ENCODE measurements at places on chromosomes 1 and 21.

GRCh38 chr21:43873673-43874072 is 8.7 kb downstream of the AGPAT3 start:
- no peak for DNase-seq

DNA sequence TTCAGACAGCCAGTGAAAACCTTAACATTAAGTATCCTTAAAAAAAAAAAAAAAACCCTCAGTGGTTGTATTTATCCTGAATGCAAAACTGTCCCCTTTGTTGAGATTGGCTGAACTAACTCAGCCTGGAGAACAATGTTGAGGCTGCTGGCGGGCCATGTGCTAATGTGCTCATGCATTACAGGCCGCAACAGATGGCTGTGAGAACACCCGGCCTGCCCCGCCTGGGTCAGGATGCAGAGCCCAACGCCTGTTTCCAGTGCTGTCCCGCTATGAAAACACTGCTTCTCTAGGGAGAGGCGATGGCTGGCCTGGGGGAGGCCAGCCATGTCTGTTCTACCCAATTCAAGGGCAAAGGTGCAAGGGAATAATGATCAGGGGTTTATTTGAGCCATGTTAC is 13.8 kb downstream of the OLIG2 start:
- no peak for DNase-seq

- DNase-seq, result no peak
Measured at GRCh38 chr1:220040028-220040596, 6.2 kb downstream of the EPRS1 start.

- DNase-seq, result no peak
Measured at GRCh38 chr1:45573231-45573804, 10.5 kb upstream of the NASP start.

DNA sequence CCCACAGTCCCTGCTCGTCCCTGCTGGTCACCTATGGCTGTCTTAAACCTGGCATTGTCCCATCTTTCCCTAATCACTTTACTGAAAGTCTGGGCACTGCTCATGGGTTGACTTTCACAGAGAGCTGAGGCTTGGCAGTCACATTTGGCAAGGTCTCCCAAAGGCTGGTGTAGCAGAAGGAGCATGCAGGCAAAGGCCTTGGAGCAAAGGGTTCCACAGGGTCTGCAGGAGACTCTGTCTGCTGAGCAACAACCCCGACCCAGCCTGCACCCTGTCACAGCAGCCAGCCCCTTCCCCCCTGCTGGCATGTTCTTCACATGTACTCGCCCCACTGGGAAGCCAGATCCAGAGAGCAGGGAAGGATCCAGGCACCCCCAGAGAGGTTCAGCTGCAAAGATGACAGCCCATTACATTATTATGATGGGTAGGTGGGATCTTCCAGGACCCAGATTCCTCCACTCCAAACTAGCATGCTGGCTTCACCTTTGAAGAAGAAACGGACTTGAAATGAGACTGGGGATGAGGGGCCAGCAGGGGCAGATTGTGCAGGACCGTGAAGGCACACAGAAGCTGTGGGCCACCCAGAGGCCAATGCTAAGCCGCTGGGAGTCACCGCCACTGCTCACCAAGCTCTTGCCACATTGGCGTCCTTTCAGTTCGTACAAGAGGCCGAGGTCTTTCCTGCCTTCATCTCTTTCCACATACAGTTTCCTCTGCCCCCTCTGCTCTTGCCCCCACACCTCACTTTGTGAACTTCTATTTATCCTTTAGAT is 14.2 kb upstream of the TMEM125 start:
- no peak for DNase-seq

DNA sequence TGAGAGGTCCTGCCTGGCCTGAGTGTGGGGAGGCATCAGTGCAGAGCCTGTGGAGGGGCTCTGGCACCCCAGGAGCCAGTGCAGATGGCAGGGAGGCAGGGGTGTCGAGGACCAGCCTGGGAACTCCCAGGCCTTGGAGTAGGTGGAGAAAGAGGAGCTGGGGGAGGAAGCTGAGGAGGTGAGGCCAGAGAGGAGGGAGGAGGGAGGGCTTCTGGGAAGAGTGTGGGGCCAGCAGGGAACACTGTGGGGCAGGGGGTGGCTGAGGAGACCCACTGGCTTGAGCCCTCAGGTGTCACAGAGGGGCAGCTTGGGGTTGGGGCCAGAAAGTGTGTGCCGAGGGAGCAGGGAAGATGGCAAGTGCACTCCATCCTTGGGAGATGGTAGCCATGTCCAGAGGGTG is 3.8 kb downstream of the COQ8A start:
- DNase-seq, result no peak

GRCh38 chr1:5936621-5937372 is 55.4 kb downstream of the NPHP4 start:
- DNase-seq, result no peak

DNA sequence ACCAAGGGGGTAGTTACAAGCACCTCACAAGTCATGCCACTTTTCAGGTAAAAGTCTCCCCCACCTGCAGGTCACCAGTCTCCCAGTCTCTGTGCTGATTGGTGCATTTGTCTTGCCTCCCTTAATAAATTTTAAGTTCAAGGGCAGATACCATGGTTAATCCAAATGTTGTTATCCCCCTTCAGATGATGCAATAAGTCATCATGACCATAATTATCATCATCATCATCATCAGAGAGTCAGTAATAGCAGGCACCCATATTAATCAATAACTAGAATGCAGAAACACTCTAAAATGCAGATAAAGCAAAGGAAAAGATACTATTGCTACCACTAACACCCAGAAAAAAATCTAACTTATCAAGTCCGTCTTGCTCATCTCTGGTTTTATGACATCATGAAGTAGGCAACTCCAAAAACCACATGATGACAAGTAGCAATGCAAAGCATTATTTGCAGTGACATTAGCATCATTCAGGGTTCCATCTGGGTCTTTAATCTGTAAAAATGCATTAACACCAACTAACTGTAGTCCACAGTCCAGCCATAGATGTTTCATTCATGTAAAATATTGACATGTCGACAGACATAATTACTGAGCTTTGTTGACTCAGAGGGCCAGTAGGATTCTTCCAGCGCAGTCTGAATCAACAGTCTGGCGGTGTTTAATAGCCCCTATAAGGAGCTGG is 492.0 kb upstream of the RUNX1 start:
- no peak for DNase-seq

DNA sequence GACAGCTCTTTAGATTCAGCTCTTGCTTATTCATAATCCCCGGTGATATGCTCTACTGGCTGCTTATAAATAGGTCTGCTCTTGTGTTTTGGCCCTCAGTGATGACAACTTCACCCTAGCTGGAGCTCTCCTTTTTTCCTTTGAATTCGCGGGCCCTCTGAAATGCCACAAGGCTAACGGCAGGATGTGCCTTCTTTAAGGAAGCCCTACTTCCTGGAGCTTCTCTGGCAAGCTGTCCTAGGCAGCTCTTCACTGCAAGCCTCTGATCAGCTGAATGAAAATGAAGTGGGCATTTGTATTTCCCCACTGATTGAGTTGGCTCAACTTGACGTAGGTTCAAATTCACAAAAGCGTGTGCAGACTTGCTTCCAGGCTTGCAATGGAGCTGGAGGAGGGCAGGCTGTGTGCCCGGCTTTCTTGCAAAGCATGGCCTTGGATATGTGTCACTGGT is 22.2 kb downstream of the SGIP1 start:
- DNase-seq, result no peak

- DNase-seq, result no peak
Measured at GRCh38 chr1:231518485-231519034, 9.9 kb upstream of the TSNAX start.

DNA sequence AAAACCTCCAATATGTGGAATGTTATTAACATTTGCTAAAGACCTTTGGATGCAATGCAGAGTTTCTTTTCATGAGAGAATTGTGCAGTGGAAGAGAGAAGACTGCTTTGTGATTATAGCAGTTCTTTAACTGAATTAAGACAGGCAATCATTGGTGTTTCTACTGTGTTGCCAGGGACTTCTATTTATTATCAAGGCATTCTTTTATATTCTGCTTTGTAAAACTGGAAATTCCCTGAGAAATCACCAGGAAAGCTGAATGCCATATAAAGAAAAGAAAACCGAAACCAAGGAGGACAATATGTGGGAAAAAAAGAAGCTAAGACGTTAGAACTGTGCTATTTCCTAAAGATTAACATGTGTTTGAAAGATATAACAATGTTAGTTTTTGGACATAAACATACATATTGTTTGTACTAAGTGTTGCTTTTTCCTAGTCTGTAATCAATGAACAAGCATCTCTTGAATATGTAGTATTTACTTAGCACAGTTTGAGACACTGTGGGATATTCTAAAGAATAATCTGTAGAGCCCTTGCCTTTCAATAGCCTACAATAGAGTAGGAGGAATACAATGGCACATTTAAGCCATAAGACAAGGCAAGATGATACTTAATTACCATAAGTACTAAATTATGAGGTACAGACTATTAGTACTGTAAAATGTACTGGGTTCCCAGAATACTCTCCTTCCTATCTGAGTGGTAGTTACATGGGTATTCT is 47.1 kb downstream of the EXTL2 start:
- DNase-seq, result no peak

DNA sequence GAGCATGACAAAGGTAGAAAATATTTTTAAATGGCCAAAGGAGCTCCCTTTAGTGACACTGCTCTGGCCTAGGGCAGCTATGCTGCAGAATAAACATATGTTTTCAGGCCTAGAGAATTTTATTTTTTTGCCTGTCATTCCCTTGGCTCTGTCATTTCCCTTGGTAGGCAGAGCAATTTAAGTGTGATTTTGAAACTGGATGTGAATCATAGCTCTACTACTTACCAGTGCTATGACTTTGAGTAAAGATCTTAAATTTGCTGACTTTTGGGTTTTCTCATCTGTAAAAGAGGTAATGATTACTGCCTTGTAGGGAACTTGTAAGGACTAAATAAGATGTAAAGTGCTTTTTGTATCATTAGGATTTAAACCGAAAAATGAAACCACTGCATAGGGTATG is 189.0 kb upstream of the ZRANB2 start:
- no peak for DNase-seq

DNA sequence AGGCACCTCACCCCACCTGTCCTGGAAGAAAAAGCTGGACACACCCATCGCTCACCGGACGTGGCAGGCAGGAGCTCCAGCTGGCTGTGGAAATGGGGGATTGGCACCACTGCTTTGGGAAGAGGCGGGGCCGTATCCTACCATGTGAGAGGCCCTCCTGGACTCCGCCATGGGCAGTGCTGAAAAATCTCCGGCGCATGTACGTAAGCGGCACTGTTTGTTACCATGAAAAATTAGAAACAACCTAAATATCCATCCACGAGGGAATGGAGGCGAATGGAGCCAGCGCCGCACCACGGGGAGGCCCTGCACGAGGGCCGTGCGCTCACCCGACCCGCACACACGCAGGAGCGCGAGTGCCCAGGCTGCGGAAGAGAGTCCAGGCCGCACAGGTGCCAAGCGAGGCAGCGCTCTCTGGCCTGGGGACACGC is 3.1 kb downstream of the KRTAP10-8 start:
- DNase-seq, result no peak

- no peak for DNase-seq
Measured at GRCh38 chr21:27555996-27556395, 589.1 kb upstream of the ADAMTS5 start.

DNA sequence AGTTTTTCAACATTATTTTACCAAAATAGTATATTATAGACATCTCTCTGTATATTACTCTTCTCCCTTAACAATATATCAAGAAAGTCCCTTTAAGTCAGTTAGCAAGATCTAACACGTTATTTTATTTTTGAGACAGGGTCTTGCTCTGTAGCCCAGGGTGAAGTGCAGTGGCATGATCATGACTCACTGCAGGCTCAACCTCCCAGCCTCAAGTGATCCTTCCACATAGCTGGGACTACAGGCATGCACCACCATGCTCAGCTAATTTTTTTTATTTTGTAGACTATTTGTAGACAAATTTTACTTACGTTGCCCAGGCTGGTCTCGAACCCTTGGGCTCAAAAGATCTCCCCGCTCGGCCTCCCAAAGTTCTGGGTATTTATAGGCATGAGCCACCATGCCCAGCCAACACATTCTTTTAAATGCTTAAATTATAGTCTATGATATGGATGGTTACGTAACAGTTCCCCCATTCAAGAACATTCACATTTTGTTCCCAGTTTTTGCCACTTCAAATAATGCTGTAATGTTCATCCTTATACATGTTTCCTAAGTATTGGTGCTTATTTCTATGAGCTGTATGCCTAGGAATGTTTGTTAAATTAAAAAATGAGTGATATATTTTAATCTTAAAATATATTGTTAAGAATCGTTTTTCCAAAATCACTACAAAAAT is 70.4 kb downstream of the TUT4 start:
- no peak for DNase-seq

GRCh38 chr1:154400381-154400801 is 4.8 kb upstream of the IL6R start:
- no peak for DNase-seq

DNA sequence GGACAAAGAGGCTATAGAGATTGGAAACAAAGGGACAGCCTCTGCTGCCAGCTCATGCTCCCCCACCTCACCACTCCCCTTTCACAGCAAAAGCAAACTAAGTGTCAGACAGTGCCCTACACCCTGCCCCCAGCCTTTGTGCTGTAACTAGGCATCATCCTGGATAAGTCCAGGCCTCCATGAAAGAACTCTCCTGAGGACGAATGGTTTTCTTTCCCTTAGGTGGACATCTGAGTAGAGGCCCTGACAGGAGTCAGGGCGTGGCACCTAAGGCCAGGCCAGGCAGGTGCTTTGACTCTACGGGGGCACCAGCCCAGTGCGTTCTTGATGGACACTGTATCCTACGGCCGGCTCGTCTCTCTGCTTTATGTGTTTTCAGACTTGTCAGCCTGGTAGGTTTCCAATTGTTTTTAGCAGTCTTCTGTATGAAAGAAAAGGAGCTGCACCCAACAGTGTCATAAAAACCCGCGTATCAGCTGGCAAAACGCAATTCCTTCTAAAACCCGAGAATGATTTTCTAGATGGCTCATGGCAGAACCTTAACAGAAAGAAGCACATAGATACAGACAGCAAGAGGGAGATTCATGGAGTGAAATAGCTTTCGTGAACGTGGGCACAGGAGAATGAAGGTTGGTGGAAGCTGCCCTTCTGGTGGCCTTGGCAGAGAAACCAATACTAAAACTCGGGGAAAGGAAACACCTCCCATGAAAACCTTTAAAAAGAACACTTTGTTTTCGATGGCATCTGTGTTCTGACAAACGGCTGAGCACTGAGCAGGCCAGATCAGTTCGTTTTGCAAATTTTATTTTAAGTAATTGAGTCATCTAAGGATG is 51.7 kb upstream of the AJAP1 start:
- no peak for DNase-seq

DNA sequence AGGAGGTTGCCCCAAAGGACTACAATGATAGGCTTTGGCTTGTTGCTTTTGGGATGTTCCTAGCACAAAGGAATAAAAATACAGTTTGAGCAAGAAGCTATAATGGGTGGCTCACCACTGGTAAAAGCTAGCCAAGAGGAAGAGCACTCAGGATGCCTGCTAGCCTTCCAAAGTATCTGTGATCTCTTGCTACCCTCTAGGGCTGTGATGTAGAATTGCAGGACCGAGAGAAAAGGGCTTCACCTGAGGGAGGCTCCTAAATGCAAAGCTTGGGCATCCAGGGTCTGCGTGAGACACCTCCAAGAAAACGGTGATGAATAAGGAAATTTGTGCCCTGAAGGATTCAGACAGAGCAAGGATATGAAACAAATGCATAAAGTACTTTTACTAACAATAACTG is 17.7 kb downstream of the IVL start:
- DNase-seq, result no peak

Data from activated CD4-positive, alpha-beta T cell treated with anti-CD3 and anti-CD28 coated beads for 24 hours (primary cell).